GM03348 (cell line): ENCODE measurements at places on chromosomes 3 and 15.
A peak's percentile ranks its signal among the peaks of the same experiment; 100 is the strongest.

GRCh38 chr15:62945760-62946159 is 96.8 kb upstream of the TPM1 start:
- DNase-seq = no peak

GRCh38 chr3:150613709-150614480 is 10.8 kb downstream of the SELENOT start:
- no peak for DNase-seq

- no peak for DNase-seq
These were observed 30.9 kb downstream of the EAF1 start for GRCh38 chr3:15458212-15458780.

- peak; percentile 77 for DNase-seq
These were observed 530.6 kb upstream of the IL12A start for GRCh38 chr3:159458010-159458409.

- no peak for DNase-seq
These were observed 90.6 kb downstream of the CNTN3 start for GRCh38 chr3:74523811-74524210.

DNA sequence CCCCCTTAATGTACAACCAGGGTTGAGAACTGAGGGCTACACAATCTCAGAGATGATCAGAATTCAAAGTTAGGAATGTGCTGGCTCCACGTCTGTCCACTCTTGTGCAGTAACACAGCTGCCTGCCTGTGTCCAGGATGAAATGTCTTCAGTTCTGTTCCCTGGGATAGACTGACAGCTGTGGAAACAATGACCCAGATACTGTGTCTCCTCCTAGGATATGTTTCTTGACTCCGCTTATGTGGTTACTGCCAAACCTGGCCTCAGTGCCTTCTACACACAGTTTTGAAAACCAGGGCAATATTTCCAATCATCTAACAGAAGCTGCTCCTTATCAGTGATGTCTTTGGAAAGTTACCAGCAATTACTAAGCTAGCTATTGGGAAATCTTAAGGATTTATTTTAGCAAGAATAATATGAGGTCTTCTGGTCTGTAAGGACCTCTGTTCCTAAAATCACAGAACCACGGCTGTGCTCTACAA is 67.6 kb downstream of the NOX5 start:
- DNase-seq = peak; percentile 50
